ENCODE measurements at places on chromosomes 3 and 15.

DNA sequence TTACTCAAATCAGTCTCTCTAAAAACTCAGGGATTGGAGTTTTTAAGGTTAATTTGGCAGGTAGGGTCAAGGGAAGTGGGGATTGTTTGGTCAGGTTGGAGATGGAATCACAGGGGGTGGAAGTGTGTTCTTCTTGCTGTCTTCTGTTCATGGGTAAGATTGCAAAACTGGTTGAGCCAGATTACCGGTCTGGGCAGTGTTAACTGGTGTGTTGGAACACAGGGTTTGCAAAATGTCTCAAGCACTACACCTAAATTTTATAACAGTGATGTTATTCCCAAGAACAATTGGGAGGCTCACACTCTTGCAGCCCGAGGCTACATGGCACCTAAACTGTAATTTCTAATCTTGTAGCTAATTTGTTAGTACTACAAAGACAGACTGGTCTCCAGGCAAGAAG is 425.4 kb downstream of the PLOD2 start:
- DNase-seq = no peak

DNA sequence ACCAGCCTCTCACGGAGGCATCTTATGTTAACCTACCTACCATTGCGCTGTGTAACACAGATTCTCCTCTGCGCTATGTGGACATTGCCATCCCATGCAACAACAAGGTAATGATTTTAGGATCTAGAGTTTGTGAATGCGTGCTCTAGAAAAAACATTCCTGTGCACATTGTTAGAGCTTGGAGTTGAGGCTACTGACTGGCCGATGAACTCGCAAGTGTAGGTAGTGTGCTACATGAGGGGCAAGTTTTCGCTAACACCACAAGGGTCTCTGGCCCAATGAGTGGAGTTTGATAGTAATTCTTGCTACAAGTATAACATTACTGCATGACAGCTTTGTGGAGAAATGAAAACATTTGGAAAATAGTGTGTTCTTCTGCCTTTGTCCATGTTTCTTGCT is 4.4 kb downstream of the RPSA start:
- no peak for DNase-seq

DNA sequence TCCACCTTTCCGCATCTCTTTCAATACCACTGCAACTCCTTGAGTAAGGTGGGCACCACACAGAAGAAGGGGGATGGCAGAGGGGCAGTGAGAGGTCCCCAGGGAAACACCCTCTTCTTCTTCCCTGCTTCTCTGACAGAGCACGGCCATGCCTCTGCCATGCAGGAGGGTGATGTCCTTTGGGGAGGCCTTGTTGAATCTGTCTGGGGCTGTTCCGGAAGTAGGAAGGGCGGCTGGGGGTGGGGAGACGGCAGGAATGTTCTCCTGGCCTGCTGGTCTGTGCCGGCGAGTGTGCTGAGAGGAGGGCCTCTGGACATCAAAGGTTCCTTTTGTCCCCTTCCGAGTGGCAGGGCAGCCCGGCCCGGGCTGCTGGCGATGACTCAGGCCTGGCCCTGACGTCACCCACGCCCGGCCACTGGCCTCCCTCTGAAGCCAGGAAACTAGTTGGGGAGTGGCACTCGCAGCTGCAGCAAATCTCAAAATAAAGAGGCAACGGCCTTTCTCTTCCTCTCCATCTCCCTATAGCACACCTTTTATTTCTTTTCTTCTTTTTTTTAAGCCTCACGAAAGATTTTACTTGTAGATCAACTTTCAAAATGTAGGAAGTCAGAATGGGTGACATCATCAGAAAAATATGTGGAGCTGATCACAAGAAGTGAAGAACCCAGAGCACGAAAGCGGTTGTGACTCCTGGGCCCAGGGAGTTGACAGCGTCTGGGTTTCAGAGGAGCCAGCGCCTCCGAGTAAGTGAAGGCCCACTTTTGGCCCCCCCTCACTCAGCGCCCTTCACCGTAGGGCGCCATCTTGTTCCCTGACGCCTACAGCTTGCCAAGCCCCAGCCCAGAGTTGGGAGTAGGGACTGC is at the start of gene ZBTB38:
Gene ZBTB38, plus strand, starts transcription at position 443 of the 863 bp plus-strand sequence. CDS start 73,885 bp downstream, outside the sequence.
- peak; percentile 97 for DNase-seq

- DNase-seq = no peak
Observed at GRCh38 chr3:174253196-174253823, 605.8 kb upstream of the NAALADL2 start.

DNA sequence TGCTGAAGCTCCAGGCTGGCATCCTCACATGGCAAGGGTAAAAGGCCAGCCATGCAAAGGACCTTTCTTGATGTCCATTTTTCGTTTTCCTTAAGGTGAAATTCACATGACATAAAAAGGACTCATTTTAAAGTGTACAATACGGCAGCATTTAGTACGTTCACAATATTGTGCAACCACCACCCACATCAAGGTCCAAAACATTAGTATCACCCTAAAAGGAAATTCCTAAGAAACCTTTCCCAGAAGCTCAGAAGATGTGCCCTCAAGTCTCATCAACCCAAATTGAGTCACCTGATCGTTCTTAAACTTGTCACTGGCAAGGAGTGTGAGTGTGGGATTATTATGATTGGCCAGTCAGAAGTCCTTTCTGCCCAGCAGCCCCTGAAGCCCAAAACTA is 250.1 kb downstream of the TLE3 start:
- no peak for DNase-seq

GRCh38 chr3:34090876-34091275 is 292.4 kb downstream of the PDCD6IP start:
- DNase-seq = no peak

DNA sequence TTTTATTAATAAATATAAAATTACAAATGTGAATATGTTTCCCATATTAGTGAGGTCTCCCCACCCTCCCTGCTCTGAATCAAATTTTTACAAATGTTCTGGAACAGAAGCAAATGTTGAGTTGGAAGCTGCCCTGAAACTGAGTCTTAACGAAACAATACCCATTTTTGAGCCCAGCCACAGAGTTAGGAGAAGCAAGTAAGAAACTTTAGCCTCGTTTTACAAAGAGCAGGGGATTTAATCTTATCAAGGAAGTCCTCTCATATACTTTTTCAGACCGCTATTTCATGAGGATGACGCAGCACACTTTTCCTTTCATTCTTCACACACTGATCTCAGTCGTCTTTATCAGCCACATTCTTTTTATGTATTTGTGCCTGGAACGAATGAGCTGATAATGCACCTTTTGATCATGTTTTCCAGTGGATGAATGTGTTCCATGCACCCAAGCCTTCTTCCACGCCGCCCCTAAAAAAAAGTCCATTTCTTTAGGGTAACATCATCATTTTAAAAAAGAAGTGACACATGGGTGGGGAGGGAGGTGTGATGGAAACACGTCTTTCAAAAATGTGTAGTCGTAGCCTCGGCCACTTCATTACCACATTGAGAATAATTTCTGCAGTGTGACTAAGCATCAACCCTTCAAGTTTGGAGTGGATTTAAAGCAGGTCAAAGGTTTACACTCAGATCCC is 48.1 kb downstream of the SETMAR start:
- peak; percentile 3 for DNase-seq

DNA sequence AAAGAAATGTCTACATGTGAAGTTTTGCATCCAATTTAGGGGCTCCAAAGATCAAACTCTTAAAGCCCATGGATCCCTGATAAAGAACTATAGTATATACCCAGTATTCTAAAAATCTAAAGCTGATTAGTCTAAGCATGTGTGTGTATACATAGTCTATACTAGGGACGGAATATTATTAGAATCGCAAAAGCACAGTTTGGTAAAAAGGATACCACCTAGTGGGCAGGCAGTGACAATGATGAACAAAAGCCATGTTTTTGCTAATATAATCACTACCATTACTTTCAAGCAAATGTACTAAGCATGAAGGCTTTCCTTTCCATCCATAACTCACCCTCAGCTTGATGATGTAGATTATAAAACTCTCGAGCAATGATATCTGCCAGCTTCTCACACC is 16.5 kb downstream of the POLQ start:
- DNase-seq = peak; percentile 29

DNA sequence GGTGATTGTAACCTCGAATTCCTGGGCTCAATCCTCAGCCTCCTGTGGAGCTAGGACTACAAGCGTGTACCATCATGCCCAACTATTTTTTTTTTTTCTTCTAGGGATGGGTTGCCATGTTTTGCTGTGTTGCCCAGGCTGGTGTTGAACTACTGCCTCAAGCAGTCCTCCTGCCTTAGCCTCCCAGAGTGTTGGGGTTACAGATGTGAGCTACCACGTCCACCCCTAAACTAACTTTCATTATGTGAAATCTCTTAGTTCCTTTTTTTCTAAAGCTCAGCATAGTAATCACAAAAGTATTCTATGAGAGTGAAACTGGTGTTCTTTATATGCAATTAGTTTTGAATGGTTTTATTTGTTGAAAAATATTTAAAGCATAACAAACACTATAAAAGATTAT is 92.1 kb downstream of the XRN1 start:
- no peak for DNase-seq

GRCh38 chr3:126630020-126630419 is 24.9 kb downstream of the TXNRD3 start:
- no peak for DNase-seq

GRCh38 chr15:63986751-63987341 is 59.4 kb downstream of the DAPK2 start:
- DNase-seq = no peak

- peak; percentile 9 for DNase-seq
Observed at GRCh38 chr3:129855170-129855831, 38.2 kb downstream of the TMCC1 start.

DNA sequence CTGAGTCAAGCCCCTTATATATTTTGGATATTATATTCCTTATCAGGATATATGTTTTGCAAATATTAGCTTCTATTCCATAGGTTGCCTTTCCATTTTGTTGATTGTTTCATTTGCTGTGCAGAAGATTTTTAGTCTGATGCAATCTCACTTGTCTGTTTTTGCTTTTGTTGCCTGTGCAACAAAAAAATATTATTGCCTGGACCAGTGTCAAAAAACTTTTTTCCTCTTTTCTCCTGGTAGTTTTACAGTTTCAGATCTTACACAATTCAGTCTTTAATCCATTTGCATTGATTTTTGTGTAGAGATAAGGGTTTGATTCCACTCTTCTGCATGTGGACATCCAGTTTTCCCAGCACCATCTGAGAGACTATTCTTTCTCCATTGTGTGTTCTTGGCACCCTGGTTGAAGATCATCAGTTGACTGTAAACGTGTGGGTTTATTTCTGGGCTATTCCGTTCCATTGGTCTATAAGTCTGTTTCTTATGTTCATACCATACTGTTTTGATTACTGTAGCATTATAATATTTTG is 228.9 kb upstream of the NR2E3 start:
- DNase-seq = no peak

DNA sequence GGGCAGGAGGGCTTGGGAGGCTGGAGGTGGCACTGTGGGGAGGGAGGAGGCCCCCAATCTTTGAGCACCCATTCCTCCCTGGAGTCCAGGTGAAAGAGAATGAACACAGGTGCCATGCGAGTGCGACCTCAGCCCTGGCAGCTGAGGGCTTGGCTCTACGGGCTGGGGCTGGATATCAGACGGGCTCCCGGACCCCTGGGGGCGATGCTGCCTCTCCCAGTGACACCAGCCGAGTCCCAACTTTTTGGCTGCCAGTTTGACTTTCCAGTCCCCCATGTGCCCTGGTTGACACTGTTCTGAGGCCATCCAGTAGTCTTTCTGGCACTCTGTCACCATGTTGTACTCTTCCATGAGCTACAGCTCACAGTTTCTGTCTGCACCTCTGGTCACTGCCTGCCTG is 1.2 kb downstream of the VILL start:
- no peak for DNase-seq

DNA sequence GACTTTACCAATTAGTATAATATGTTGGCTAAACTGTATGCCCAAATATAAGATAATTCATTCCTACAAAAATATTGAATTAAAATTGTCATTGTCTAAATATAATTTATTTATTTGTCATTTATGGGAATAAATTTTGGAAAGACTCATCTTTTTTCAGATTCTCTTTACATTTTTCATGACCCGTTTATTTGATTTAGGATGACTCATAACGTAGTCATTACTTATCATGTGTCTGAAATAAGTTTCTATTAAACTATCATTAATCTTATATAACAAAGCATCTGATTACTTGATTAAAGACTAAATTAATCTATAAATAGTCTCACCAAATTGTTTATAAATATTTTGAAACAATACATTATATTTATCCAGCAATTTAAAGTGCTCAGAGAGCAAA is 516.6 kb downstream of the CADM2 start:
- no peak for DNase-seq

DNA sequence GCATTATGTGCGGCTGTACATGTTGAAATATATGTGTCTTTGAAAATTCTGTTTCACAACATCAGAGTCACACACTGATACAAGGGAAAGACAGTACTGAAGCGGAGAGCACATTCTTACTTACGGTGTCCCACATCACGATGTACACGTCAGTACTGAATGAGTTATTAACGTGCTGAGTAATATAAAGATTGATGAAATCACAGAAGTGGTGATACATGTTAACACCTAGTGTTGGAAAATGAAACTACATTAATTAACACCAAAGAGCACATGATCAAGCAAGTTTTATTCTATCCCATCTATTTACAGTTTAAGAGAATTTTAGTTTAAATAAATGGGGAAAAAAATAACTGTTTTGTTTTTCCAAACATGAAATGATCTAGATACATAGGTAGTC is 15.6 kb downstream of the EOGT start:
- no peak for DNase-seq

DNA sequence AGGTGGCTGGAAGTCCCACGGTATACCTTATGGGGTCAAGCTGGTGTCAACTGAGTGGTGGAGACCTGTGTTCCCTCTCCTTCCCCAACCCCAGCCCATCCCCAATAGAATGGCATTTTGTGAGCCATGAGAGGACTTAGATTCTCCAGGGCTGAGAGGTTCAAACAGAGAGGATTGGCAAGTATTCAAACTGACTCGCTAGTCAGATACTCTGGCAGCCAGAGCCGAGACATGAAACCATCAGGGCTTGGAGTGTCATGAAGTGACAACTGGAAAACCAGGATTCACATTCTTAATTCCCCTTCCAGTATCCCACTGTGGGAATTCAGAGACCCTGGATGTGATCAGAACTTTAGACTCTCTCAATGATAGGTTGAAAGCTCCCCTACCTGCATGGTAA is 159.4 kb upstream of the SNTN start:
- peak; percentile 29 for DNase-seq

GRCh38 chr3:9746330-9746729 is 3.4 kb upstream of the OGG1 start:
- DNase-seq = peak; percentile 83

- no peak for DNase-seq
Observed at GRCh38 chr15:72176159-72176558, 21.4 kb downstream of the GRAMD2A start.

- DNase-seq = no peak
Observed at GRCh38 chr3:70312336-70312735, at the start of gene MDFIC2. Gene MDFIC2 (minus strand): TSS chr3:70312638. CDS start chr3:70311973, 665 bp downstream.

GRCh38 chr15:40070166-40070557 is 31.2 kb upstream of the SRP14 start:
- DNase-seq = no peak
